ENCODE measurements at places on chromosomes 11 and 22.

DNA sequence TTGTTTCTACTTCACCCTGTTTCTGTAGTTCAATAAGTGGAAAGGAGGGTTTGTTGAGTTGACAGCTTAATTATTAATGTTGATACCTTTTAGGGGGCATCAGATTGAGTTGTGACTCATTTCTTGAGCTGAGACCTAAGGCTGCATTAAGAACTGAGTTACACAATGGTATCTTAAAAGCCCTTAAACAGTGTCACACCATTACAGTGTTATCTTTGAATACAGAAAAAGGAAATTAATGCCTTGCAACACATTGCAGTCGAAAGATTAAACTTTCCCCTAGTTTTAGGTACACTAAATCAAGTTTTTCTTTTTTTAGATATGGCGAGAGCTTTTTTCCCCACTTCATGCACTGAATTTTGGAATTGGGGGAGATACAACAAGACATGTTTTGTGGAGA, 16.7 kb downstream of the PAFAH1B2 start:
- no peak for DNase-seq

DNA sequence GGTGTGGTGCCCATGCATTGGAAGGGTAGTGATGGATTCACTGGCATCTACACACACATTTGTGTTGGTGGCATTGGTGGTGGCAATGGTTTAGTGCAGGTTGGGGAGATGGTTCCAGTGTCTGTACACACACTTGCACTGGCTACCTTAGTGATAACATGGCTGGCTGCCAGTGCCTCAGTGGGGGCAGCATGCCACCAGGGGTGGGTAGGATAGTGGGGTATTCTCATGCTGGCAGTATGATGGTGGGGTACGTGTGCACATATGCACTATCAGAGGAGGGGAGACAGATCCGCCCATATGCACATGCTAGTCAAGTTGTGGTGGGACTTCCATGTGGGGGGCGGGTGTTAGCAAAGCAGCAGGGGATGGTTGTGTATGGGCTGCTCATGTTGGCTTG, 7.1 kb upstream of the OR8K3 start:
- no peak for DNase-seq

- DNase-seq: no peak
These were observed 184.8 kb downstream of the DSCAML1 start for GRCh38 chr11:117612177-117612576.

- DNase-seq: no peak
These were observed 220.3 kb upstream of the SESN3 start for GRCh38 chr11:95451261-95451660.

GRCh38 chr22:24325105-24325757, 54.6 kb downstream of the SPECC1L start:
- peak; percentile 57 for DNase-seq

GRCh38 chr22:48866906-48867681, 960.6 kb downstream of the BRD1 start:
- DNase-seq: no peak

- no peak for DNase-seq
These were observed 6.3 kb downstream of the INPPL1 start for GRCh38 chr11:72230764-72231365.

DNA sequence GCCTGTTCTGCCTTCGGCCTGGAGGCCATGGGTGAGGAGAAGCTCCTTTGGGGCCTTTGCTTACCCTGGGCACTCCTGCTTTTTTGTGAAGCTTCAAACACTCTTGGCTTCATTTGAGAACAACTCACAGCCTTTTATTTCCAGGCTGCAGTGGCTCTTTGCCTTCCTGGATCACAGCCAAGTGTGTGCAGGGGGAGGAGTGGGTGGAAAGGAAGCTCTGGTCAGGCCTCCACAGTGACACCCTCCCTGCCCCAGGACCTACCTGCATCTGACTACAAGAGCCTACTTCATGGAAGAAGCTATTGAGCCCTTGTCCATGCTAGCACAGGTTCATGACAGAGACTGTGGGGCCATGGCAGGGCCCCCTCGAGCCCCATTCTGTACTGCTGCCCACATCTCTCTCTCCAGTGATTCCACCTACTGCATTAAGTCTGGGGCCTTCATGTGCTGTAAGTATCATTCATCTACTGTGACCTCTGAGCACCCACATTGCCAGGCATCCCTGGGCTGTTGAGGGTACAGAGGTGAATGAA, 52.3 kb downstream of the GAB4 start:
- no peak for DNase-seq

Data from NCI-H2171 treated with DMSO at 0.1 percent for 48 hours (cell line).